ENCODE measurements at places on chromosomes 6 and 20. TPM values are rescaled to one million over a fixed set of nuclear protein-coding genes. Genes with fewer than 3 reads are reported as not detected.

The IRF4 gene
- 0.89 TPM for total RNA-seq

The FABP7 gene
- total RNA-seq = not detected

The SRC gene
- total RNA-seq = 5.0 TPM

The IL17F gene
- not detected for total RNA-seq

The HS3ST5 gene
- 0.11 TPM for total RNA-seq

The NINL gene
- 1.4 TPM for total RNA-seq

The MYH7B gene
- total RNA-seq = 238 TPM

The CLDN20 gene
- total RNA-seq = not detected

The FAM83C gene
- total RNA-seq = not detected

The CCM2L gene
- 7.0 TPM for total RNA-seq
